ENCODE measurements at places on chromosomes 7 and 10. TPM values are rescaled to one million over a fixed set of nuclear protein-coding genes. Genes with fewer than 3 reads are reported as not detected.

Gene FAM25C
- not detected for polyA plus RNA-seq

Gene PTPRZ1
- polyA plus RNA-seq = 1.8 TPM

Gene AKR1C1
- 10.0 TPM for polyA plus RNA-seq

Gene FAM25A
- polyA plus RNA-seq = not detected

Gene SOSTDC1
- 52.8 TPM for polyA plus RNA-seq

Measured in right renal cortex interstitium (tissue), 3 donors.